Activated CD4-positive, alpha-beta T cell treated with anti-CD3 and anti-CD28 coated beads, Interleukin-2, amount 50 U/mL, for 4 hours (primary cell): ENCODE measurements at places on chromosomes 11 and 22.

DNA sequence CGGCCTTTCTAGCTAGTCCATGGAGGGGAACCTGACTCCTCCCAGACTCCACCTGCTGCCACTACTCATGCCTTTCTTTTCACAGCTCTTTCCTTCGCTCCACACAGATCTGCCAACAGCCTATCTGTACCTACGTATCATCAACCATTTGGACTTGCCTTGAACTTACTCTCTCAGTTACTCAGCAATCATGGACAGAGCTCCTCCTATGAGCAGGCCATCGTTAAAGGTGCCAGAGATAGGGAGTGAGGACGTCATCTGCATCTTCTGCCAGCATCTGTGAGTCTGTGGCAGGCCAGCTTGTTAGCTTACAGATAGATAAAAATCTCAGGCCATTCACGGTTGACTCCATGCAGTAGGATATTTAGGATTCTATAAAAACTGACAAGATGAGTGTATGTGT lies 162.9 kb upstream of the ZBED5 start:
- no peak for DNase-seq

- DNase-seq: no peak
Measured at GRCh38 chr11:92304271-92304670, 79.7 kb downstream of the FAT3 start.

DNA sequence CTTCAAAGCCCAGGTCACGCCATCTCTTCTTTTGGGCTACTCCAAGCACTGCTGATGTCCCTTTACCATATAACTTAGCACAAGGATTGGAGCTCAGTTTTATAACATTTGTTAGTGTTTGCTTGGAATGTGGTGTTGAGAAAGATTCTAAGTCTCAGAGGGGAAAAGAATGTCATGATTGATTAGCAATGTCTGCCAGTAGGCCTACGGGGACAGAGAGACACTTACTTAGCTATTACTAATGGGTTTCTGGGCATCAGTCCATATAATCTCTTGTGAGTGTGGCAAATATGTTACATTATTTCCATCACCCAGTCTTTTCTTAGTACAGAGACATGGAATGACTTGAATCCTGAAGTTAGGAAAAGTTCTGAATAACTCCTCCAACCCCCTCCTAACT lies 75.4 kb upstream of the FSHB start:
- no peak for DNase-seq

- DNase-seq: no peak
Measured at GRCh38 chr11:70555078-70555477, 156.7 kb downstream of the CTTN start.

DNA sequence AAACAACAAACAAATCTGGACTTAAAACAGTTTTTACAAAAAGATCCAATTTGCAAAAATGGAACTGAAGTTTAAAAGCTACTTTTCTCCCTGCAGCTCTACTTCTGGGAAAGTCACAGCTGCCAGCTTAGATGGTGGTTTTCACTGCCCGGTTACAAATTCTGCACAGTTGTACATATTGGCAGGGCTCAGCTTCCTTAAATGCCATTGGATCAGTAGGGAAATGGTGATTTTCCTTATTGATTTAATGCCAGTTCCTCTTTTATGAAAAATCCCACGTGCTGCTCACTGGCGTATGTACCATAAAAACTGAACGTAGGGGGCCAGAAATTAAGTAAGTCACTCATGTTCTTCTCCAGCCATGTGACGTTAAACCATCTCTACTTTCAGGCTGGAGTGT lies 22.8 kb downstream of the GRAP2 start:
- no peak for DNase-seq

- no peak for DNase-seq
Measured at GRCh38 chr22:50361222-50361621, 18.1 kb downstream of the PPP6R2 start.
